ENCODE measurements at places on chromosomes 1 and 21.
A peak's percentile ranks its signal among the peaks of the same experiment; 100 is the strongest.

GRCh38 chr1:210523830-210524229, 195.1 kb downstream of the HHAT start:
- DNase-seq = no peak

GRCh38 chr1:7582460-7582972, 188.6 kb upstream of the VAMP3 start:
- DNase-seq = no peak

DNA sequence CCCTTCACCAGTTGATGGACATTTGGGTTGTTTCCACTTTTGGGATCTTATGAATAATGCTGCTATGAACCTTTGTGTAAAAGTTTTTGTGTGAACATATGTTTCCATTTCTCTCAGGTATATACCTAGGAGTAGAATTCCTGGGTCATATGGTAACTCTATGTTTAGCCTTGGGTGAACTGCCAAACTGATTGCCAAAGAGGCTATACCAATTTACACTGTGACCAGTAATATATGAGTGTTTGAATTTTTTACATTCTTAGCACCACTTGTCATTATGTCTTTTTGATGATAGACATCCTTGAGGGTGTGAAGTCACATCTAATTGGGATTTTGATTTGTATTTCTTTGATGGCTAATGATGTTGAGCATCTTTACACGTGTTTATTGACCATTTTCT, 290.1 kb downstream of the DUSP10 start:
- no peak for DNase-seq

DNA sequence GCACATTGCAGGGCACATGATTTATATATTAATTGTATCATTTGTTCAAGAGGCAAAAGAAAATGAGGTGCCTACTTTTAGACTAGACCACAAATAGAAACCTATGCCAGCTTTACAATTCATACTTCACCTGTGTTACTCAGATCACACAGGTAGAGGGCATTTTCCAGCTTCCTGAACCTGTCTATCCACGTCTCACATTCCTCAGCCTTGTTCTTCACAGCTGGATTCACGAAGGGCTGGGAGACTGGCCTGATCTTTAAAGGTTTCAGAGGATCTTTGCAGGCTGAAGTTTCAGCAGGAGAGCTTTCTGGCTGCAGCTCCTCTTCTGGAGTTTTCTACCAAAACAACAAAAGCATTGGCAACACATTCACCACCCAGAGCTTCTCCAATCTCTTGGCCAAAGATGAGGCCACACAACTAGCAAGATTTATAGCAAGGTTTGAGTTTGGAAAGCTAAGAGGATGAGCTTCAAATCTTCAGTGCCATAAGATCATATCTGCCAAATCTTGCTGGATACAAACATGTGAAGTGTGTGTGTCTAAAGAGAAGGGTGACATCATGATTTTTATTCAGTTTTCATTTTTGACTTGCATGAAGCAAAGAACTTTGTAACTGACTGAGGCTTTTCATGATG, 71.0 kb upstream of the CYP2J2 start:
- no peak for DNase-seq

- DNase-seq = no peak
These were observed 44.6 kb upstream of the BCL9 start for GRCh38 chr1:147496571-147497210.

GRCh38 chr1:108590957-108591356, 31.1 kb downstream of the EEIG2 start:
- no peak for DNase-seq

- DNase-seq = no peak
These were observed 1.9 kb upstream of the TPM3 start for GRCh38 chr1:154193821-154194220.

GRCh38 chr1:217661407-217661806, 30.3 kb downstream of the SPATA17 start:
- DNase-seq = no peak

- peak; percentile 23 for DNase-seq
These were observed 3.6 kb downstream of the KCNE2 start for GRCh38 chr21:34367320-34367935.

DNA sequence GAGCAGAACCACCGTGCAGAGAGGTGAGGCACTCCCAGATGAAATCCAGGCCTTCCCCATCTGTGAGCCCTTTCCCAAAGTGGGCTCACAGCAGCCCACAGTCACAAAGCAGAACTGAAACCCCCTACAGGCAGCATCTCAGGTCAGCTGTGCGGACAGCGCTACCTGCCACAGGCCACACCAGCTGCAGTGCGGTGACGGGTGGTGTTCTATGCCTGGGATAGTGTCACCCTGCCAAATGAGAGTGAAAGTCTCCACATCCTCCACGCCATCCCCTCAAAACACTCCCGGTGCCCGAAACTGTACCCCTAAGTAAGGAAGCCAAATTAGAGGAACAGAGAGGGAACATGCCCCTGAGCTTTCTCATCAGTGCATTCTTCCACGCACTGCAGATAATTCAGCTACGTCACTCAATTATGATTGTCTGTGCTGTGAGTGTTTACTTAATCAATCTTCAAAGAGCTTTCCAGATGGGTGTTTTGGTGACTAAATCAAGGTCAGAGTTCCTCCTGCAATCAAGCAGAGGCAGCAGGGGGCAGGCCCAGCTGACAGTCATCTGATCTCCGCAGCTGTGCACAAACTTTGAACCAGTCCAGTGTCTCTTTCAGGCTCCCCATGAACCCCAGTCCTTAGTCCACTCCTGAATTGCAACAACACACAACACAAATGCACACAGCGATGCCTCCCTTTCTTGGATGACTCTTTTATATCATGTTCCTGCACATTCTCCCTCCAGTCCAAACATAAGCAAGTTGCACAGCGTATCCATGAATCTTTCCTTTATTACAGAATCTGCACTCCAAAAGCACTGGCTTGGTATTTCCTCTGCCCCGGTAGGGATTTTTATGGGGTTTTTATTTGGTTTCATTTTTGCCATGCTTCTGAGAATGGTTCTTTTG, 150.0 kb downstream of the TOMM20 start:
- no peak for DNase-seq

DNA sequence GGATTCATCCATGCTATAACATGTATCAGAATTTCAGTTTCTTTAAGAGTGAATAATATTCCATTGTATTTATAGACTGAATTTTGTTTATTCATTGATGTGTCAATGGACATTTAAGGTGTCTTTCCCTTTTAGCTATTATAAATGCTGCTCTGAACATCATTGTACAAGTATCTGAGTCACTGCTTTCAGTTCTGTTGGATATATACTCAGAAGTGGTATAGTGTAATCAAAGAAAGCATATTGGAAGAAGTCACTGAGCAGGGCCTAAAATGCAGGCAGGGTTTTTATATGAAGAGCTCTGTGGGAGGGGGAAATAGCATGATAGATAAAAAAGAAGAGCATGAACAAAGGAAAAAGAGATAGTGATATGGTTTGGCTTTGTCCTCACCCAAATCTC, 22.5 kb downstream of the TYW3 start:
- DNase-seq = no peak

DNA sequence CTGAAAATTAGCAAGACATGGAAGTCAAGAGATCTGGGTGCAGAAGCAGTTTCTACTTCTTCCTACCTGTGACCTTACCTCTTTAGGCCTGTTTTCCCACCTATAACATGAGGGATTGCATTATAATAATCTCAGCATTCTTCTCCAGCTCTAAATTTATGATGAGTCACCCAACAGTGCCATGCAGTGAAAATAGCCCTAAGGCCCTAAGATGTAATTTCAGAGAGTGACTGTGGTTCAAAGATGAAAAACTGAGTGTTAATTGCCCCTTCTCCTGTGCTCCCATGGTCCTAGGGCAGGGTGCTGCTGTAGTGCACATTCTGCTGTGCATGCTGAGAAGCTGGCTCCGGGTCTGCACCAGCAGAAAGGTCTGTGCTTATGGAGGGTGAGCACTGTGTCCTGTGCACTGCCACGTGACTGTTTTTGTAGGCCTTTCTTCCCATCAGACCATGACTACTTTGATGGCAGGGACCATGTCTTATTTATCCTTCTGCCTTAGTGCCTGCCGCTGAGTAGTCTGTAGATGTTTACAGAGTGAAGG, 29.7 kb downstream of the JUN start:
- no peak for DNase-seq

DNA sequence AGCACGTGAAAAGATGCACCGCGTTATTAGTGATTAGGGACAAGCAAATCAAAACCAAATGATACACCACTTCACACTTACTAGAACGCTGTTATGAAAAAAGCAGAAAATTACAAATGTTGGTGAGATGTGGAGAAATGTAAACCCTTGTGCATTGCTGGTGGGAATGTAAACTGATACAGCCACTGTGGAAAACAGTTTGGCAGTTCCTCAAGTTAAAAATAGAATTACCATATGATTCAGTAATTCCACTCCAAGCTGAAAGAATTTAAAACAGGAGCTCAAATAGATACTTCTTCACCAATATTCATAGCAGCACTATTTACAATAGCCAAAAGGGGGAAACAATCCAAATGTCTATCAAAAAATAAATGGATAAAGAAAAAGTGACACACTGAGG, 10.3 kb upstream of the EVI5 start:
- no peak for DNase-seq

GRCh38 chr1:153389973-153390879, 647 bp downstream of the S100A8 start:
- no peak for DNase-seq

DNA sequence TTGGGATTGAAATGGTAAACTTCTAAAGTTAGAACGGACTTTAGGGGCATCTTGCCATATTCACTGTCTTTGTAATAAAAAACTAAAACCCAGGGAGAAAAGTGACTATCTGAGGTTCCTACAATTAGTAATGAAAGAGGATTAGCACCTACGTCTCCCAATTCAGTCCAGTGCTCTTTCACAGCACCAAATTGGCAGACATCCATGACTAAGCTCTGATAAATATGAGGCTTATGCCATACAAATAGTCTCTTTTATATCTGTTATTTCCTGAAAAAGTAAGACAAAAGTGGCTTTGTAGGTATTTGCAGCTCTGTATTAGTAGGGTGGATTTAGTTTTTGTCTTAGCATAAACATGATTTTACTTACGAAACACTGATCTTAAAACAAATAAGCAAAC, 315.0 kb upstream of the NRIP1 start:
- DNase-seq = no peak

- DNase-seq = no peak
These were observed 44.2 kb downstream of the PRDM16 start for GRCh38 chr1:3113047-3113740.

DNA sequence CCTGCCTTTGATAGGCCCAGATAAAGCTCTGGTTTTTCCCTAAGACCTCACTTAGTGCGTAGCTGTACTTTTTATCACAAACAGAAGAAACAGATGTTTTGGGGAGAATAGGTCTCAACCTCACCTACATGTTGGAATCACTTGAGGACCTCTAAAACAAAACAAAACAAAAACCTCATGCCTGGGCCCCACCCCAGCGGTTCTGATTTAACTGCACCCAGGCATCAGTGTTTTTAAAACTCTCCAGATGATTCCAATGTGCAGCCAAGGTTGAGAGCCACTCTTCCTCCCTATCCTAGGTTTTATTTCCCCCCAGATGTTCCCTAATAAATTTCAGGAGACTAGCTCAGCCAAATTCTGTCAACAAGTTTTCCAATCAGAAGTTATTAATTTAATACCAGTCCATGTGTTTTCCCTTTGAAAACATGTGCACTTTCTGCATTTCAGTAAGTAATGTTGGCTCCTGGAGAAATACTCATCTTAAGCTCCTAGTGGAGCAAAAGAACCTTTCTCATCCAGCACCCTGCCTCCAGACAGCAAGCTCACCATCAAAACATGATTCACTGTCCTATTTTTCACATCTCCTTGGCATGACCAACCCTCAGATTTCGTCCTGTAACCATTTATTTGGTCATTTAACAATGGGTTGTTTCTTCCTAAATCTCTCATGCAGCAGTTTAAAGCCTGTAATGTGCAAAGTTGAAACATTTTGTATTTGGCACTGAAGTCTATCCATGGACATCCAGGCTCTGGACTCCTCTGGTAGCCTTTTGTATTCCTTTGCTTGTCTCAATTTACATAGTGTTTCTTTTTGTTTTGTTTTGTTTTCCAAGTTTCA, 27.5 kb downstream of the LRRC8C start:
- DNase-seq = no peak

- DNase-seq = no peak
These were observed 51.5 kb downstream of the PRDM2 start for GRCh38 chr1:13751458-13751871.

DNA sequence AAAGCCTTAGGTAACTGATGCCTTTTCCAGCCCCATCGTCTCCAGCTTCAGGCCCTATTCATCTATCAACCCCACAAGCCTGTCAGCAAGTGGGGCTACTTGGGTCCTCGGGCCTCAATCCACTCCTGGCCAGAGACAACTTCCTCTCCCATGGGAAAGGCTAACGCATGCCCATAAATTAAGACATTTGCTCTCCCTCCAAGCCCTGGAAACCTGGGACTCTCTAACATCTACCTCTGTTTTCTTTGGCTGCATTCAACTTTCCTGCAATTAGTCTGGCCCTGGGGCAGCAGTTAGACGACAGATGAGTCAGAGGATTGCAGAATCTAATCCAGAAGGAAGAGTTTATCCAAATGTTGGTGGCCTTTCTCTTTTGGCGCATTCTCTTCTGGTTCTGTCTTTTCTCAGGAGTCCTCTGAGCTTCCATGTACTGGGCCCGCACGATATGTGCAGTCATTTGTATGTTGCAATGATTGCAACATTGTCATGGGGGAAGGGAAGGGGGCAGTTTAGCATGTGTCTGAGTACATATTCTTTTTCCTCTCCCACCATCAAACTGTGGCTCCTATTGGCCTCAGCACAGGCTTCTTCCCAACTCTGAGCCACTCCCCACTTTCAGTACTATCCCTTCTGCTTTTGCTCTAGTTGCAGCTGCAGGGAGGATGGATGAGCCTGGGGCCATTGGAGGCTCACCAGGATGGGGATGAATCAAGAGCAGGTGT, 54.4 kb downstream of the NAV1 start:
- no peak for DNase-seq
